A549 treated with Mapracorat at 1 μM for 4 hours (cell line): ENCODE measurements at places on chromosomes 1 and 21. TPM values are rescaled to one million over a fixed set of nuclear protein-coding genes. Genes with fewer than 3 reads are reported as not detected.

Gene KRTAP13-2
- not detected in 5 replicates for total RNA-seq

Gene DNM3
- total RNA-seq: 0.48 to 0.97 TPM (median 0.60 TPM) in 5 replicates

Gene PDC
- not detected in 5 replicates for total RNA-seq

Gene USF1
- total RNA-seq: 44.5 to 55.8 TPM (median 49.0 TPM) in 5 replicates
